ENCODE measurements at places on chromosomes 6 and 20.

DNA sequence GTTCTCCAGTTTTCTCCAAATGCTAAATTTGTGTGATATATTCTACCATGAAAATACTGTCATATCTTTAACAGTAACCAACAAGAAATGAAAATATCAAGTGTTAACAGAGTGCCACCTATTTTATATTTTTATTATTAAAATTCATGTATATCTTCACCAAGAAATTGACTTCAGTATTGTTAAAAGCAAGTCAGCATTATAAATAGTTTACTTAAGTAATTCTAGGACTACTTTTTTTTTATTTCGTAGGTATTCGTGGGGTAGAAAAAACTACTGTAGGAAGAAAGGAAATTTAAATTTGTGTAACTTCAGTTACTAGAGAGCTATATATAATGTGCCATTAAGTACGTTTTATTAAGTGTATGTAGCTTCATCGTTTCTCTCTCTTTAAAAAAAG is 6.3 kb upstream of the MAN1A1 start:
- no peak for DNase-seq

DNA sequence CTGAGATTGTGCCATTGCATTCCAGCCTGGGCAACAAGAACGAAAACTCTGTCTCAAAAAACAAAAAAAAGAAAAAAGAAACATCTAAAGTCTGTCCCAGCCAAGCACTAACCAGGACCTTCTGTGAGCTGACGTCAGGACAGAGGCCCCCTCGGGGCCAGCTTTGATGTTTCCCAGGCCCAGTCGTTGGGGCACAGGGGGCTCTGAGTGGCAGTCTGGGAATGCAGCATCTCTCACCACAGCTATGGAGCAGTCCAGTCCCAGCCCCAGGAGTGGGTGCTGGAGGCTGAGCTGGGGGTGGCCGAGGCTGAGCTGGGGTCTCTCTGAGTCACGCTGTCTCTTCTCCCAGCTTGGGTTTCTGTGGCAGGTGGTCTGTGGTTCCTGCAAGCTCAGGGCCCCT is 46.0 kb upstream of the SRF start:
- DNase-seq, result no peak

- DNase-seq, result no peak
These were observed 25.3 kb upstream of the CCND3 start for GRCh38 chr6:41966961-41967311.

DNA sequence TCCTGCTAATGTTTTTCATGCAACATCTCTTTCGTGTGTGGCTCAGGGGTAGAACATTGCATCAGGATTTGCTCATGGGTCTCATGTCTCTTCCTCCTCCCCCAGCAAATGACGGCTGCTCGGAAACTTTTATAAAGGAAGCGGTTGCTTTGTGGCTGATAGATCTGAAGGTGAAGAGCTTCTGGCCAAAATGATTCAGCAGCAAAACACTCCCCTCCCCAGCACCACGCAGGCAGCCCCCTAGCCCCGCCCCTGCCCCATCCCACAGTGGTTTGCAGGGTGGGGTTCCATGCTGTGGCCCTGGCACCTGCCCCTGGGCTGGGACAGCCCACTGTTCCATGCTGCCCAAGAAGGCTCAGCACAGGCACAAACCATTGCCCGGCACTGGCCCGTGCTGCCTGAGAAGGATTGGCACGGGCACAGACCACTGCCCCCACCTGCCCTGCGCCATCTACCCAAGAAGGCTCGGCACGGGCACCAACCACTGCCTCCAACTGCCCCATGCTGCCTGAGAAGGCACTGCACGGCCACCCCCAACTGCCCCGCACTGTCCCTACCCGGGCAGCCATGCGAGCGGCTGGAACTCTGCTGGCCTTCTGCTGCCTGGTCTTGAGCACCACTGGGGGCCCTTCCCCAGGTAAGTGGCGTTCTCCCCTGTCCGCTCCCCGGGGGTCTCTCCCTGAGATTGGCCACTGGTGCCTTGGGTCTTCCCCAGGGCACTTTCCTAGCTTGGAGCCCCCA is at the start of gene CST7:
CST7 (plus strand) TSS at position 331 of the 741 bp plus-strand sequence; CDS start at position 568, 237 bp downstream.
- no peak for DNase-seq

- no peak for DNase-seq
These were observed 49.1 kb downstream of the RFPL4B start for GRCh38 chr6:112396221-112396620.

DNA sequence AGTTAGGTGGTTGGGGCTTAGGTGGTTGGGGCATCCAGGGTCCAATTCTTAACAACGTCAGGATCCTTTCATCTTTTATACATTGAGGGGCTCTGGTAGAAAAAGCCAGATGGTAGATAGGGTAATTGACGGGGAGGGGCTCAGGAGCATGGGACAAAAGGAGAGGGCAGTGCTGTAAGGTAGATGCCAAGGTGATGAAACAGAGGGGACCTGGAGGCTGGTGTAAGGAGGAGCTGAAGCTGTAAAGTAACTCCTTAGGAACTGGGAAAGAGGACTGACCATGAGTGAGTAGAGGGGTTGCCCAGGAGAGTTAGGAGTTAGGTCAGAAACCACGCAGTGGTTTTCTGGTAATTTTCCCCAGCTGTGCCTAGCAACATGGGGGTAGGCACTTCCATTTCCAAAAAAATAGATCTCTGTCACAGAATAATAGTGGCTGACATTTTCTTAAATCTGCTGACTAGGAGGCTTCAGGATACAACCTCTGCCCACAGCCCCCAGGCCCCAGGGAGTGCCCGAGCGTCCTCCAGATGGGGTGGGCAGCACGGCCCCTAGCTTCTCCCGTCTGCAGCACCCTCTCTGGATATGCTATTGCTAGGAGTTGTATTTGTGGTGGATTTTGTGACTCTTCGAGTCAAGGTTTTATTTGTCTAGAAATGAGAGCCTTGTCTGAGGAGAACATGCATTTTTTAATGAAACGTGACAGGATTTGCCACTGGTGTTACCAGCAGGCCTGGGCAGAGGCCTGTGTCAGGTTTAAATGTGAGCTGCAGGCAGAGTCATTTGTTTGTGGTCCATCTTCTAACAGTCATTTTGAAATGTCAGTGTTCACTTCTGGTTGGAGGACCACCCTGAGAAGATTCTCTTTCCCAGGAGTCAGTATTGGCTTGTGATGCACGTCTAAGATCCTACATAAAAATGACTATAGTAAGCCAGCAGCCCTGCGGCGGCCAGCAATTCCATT is 44.6 kb downstream of the TULP4 start:
- no peak for DNase-seq

DNA sequence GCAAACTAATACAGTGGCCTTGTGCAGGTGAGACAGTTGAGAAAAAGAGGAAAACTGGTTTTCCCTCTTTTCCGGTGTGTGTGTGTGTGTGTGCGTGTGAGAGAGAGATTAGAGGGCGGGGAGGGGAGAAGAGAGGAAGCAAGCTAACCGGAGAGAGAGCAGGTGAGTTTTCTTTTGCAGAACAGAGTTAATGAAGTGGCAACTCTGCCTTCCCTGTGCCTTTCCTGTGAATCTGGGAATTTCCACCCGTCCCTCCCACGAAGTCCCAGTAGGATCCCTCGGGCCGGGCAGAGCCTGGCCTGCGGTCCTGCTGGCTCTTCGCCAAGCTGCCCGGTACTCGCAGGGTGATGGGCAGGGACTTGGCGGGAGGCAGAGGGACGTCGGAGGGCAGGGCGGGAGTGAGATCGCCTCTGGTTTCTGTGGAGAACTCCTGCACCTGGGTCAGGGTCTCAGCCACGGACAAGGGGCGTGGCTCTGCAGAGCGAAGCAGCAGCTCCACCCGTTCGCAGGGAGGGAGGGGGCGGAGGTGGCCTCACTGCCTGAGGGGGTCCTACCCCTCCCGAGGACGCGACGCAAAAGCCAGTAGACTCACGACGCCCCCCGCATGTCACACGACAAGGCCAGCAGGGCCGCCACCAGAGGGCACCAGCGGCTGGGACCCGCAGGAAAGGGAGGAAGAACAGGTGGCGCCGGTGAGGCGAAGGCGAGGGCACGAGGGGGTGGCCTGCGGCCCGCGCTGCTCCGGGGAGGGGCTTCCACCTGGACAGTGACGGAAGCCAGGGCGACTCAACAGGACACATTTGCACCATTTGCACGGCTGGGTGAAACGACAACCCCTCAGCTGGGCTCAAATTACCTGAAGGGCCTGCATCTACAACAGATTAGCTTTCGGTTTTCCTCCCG is 51.2 kb upstream of the RNF182 start:
- DNase-seq, result peak; percentile 71

Measured in spinal cord (tissue), 10 donors.